ENCODE measurements at places on chromosomes 3 and 15.

DNA sequence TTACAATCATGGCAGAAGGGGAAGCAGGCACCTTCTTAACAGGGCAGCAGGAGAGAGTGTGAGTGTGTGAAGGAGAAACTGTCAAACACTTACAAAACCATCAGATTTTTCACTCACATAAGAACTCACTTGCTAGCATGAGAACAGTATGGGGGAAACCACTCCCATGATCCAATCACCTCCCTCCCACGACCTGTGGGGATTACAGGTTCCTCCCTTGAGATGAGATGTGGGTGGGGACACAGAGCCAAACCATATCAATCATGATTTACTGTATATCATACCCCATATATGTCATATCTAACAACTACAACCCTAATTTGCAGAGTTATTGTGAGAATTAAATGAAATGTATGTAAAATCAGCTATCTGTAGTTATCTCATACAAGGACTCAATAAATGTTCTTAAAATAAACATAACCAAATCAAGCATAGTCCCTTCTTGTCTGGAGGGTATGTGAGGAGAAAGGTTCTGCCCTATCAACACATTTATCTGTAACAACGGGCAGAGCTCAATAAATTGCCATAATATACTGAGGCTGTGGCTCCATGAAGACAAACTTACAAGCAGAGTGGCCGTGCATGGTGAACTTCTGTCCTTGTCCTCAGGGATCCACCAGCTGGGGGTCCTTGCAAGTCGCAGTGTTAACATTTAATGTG, 504.7 kb downstream of the SOX2 start:
- DNase-seq, result no peak

GRCh38 chr3:197942956-197943556, 6.9 kb upstream of the RPL35A start:
- no peak for DNase-seq

DNA sequence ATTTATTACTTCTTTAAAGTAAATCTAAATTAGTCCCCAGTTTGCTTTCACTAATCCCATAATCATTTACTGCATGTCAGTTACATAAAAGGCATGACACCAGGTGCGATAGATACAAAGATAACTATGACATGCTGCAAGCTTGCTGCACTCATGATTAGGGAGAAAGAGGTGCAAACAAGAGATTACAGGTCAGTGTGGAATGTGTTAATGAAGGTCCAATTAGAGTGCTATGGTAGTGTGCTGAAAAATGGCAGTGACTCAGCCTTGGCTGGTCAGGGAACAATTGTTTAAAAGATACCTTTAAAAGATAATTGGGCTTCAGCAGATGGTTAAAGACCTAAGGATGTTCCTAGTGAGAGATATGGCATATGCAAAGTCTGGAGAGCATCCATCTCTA, 352.6 kb upstream of the TGFBR2 start:
- DNase-seq, result no peak

DNA sequence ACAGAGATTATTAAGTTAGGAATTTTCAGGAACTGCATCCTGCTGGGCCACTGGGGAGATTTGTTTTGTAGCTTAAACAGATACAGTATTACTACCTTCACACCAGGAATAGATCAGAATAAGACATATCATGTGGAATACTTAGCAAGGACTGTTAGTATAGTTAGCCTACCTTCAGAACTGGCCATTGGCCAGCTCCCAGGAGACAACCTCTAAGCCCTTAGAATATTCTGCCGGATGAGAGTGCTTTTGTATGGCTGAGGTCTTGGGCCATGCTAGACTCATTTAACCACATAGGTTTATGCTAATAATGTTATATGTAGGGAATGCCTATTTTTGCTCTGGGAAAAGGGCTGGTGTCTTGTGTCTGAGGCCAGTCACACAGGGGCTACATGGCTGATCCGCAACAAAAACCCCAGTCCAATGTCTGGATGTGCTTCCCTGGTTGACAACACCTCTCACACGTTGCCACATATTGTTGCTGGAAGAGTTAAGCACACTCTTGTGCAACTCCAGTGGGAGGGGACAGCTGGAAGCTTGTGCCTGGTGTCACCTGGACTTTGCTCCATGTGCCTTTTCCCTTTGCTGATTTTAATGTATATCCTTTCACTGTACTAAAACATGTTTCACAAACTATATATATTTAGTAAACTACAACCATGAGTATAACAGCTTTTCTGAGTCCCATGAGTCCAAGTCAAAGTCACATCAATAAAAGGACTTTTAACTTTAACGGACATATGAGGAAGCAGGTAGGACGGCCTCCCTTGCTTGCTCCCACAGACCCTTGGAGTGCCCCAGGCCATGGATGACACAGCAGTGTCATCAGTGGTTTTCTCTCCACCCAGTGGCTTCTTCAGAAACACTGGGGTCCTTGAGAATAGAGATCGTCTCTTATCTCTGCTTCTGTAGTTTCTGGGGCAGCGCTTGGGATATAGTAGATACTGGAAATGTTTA, 118.0 kb upstream of the C3orf80 start:
- DNase-seq, result no peak

GRCh38 chr15:80584561-80584964, 110.5 kb upstream of the ABHD17C start:
- DNase-seq, result no peak

DNA sequence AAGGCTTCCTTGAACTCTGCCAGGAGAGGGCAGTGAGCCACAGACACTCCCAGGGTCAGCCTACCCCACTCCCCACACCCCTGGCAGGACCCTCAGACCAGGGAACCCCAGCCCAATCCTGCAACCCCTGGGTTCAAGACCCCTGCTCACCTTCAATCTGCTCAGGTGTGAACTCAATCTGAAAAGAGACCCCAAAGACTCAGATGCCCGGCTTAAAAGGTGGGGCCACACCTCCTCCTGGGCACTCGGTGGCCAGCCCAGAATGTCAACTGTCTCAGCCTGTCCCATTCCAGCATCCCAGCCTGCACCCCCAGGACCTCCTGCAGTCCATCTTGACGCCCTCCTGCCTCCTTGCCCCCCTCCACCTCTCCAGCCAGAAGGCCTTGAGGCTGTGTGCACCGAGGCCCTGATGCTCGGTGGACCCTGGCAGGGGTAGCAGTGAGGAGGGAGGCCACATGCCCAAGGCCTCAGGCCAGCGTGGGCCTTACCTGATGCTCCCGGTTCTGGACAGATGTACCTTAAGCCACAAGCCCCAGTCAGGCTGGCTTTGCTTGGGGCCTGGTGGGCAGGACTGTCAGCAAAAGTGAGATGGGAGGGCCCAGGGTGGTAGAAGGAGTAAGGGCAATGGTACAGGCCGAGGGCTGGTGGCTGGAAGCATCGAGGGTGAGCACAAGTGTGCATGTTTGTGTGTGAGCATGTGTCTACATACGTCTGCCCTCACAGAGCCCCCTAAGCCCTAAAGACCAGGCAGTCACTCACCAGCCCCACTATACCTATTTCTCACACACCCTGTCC, 2.2 kb downstream of the MYL3 start:
- DNase-seq, result no peak

- no peak for DNase-seq
Measured at GRCh38 chr3:32556332-32556731, 14.3 kb downstream of the DYNC1LI1 start.

DNA sequence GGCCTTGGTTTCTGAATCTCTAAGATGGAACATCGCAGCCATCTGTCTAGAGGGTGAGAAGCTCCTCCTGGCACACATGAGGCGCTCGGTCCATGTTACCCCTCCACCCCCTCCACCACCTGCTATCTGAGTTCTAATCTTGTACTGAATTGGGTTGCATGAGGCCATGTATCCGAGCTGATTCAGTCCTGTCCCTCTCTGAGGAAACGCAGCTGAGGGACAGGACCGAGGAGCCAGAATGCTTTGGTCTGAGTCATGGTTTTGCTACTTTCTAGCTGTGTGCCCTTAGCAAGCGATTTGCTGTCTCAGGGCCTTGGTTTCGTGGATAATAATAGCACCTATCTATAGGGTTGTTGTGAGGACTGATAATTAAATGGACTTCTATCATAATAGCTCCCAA, 87.8 kb upstream of the SEC13 start:
- no peak for DNase-seq
